ENCODE measurements at places on chromosomes 6 and 20.

- no peak for DNase-seq
These were observed 157.7 kb downstream of the ID4 start for GRCh38 chr6:19994909-19995308.

DNA sequence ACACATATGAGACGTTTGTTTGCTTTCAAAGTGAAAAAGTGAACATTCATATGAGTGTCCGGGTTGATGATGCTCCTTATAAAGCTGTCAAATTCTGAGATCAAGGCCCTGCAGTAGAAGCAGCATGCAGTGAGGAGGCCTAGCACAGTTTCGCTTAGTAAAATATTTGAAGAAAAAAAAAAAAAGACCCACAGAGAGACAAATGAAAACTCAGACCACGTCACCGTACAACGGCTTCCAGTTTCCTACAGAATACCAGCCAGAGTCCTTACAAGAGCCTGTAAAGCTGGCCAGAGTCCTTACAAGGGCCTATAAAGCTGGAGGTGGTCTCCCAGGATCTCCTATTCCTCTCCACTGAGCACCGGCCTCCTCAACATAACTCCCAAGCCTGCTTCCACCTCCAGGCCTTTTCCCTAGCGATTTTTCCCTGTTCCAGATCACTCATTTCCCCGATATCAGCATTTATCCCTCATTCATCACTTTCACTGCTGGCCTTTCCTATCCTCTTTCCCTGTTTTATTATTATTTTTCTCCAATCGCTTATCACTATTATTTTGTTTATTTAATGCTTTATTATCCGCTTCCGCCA, 1.5 kb upstream of the HMGN4 start:
- DNase-seq: no peak

GRCh38 chr6:111624401-111625098, 18.9 kb upstream of the TRAF3IP2 start:
- no peak for DNase-seq

DNA sequence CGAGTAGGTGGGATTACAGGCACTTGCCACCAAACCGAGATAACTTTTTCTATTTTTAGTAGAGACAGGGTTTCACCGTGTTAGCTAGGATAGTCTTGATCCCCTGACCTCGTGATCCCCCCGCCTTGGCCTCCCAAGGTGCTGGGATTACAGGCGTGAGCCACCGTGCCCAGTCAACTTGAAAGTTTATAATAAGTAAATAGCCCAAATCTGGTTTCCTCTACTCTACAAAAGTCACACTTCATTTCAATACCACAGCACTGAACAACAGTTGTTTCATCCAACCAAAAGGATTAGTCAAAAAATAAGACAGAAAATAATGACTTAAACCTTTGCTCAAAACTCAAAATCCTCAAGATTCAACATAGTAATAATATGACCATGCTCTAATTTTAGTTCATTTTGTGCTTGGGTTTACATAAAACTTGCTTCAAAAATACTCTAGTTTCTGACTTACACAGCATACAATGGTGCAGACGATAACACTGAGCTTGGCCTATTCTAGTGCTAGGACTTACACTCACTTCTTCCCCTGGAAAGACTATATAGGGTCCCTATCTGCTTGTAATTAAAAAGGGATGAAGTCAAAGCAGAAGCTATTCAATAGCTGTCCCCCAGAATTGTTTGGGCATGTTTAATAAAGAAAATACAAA, 56.7 kb downstream of the NT5E start:
- DNase-seq: no peak

DNA sequence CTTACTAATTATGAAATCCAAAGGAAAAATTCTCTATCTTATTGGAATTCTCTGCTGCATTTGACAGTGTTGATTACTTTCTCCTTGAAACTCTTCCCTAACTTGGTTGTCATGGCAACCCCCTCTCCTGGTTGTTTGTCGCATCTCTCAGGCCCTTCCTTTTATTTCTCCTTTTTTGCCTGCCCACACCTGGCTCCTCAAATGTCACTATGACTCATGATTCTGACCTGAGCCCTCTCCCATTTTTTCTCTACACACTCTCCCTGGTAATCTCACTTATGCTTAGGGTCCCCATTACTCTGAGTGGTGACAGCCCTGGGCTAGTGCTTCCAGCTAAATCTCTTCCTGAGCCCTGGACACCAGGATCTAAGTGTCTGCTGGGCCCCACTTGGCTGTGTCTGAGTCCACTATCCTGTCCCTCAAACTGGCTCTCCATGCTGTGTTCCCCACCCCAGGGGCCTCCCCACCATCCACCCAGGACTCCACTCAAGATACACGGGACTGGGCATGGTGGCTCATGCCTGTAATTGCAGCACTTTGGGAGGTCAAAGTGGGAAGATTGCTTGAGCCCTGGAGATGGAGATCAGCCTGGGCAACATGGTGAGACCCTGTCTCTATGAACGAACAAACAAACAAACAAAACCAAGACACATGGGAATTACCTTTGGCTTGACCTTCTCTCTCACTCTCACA, 16.5 kb upstream of the NNAT start:
- DNase-seq: no peak

GRCh38 chr6:16271428-16271827, 33.0 kb downstream of the GMPR start:
- no peak for DNase-seq

- DNase-seq: no peak
These were observed 466.6 kb upstream of the JAG1 start for GRCh38 chr20:11140359-11140758.

- no peak for DNase-seq
These were observed 41.2 kb upstream of the MLIP start for GRCh38 chr6:54070025-54070424.

All from NCI-H460 (cell line).